Skin of body (tissue), 3 donors: ENCODE measurements at places on chromosomes 7 and 10.

DNA sequence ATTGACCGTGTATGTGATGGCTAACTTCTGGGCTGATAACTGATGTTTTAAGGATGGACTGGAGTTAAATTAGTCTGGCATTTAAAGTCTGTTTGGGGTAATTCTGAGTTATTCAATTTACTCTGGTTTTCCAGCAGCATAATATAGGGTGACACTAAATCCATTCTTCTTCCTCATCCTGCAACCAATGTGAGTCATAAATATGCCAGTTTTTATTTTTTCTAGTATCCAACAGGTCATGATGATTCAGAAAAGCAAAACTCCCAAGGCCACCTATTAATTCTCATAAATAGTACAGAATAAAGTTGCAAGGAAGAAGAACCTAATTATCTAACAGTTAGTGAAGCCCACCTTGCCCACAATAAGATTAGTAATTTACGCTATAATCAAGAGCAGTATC, 7.5 kb upstream of the EPHB6 start:
- DNase-seq: no peak

DNA sequence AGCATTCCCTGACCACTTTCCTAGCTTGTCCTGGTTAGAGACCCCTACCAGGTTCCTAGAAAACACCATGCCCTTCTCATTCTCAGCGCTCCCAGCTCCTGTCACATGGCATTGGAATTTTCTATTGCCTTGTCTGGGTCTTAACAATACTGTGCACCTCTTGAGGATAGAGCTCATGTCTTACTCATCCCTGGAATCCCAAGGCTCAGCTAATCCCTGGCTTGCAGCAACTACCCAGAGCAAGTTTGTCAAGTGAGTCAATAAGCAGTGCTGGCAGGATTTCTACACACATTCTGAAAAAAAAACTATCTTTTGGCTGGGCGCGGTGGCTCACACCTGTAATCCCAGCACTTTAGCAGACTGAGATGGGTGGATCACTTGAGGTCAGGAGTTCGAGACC, 11.7 kb upstream of the PRDX3 start:
- DNase-seq: no peak

GRCh38 chr7:79293655-79294142, 159.8 kb downstream of the MAGI2 start:
- DNase-seq: no peak

- DNase-seq: no peak
Measured at GRCh38 chr7:80053124-80053523, 81.5 kb upstream of the GNAI1 start.

GRCh38 chr7:13198727-13199126, 511.3 kb downstream of the ARL4A start:
- no peak for DNase-seq

DNA sequence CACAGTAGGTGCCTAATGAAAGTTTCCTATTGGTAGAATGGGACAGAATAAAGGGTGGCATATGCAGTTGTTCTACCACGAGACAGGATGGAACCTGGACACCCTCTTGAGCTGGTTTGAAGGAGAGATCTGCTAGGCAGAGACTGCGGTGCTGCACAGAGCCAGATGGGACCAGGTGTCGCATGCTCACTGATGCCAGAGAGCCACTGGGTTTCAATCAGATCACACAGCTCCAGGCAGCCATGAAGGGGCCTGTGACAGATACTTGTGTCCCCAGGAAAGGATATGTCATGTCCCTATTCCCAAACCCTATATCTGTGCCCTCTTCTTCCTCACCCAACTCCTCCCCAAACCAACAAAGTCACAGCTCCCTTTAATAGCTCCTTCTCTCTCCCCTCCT, 235.7 kb downstream of the PRPF18 start:
- no peak for DNase-seq

DNA sequence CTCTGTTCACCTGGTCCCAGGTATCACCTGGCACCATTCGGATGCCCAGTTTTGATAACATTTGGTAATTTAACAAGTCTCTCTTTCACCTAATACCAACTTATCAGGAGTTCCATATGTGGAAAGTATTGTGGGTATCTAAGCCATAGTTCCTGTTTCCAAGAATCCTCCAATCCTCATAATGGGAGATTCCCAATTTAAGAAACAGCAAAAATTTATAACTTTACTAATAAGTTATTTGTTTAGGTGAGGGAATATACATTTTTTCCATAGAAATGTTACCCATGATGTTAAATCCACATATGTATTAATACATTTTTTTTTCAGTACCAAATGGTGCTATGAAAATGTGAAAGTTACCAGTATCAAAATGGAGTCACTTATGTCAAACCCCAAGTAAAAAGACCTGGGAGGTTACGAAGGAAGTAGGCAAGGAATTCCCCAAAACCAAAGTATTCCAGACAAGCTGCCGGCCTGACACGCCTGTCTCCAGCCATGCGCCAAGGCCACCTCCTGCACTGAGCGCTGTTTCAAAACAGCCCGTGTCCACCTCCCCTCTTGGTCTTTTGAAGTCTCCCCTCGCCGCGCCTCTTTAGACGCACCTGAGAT, 44.8 kb downstream of the PRKCQ start:
- no peak for DNase-seq

DNA sequence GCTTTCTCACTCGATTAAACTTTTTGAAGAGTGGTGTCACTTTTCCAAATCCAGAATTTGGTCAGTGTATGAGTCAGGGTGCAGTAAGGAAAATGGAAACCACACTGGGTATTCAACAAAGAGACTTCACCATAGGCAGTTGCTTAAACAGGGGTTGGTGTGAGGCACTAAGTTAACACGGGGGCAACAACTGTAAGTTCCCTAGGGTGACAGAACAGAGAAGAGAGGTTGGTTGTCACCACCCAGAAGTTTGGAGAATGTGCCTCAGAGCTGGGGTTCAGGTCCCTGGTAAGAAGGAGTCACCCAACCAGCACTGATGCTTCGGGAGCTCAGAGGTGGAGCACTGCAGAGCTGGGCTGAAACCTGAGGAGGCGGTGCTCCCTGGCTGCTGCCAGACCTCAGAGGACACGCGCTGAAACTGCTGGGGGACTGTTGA, 170.4 kb downstream of the ARID5B start:
- DNase-seq: no peak

- DNase-seq: no peak
Measured at GRCh38 chr7:17786314-17786852, 153.9 kb downstream of the SNX13 start.

GRCh38 chr10:3502673-3503072, 282.3 kb downstream of the KLF6 start:
- DNase-seq: no peak

DNA sequence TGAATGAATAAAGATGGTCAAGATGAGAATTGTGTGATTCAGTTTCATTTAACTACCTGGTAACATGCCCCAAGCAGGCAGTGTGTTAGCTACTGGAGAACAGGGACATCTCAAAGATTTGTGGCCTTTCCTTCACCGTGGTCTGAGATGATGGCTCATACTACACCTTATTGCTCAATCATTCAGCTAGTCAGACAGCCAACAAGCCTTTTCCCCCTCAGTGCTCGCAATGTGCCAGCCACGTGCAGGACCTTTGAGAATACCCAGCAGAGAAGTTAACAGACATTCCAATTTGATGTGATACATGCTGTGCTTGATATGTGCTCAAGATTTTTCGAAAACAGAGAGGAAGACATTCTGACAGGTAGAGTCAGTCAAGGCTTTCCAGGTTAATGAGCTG, 562.8 kb downstream of the SUGCT start:
- no peak for DNase-seq

DNA sequence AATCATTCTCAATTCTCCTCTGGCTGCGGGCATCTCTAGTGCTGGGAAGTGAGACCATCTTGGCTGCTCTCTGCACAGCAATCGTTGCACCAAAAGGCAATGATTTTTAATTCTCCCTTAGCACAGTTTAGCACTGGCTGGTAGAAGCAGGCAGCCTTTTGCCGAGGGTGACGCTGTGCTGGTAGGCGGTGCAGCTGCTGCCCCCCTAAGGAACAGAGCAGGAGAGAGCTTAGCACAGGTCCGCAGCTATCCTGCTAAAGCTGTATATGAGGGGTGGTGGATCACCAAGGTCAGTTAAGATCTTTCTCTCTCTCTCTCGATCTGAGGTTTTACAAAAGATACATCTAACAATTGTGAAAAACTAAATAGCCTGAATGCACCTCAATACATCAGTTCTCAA, 390.1 kb downstream of the GATA3 start:
- no peak for DNase-seq

- no peak for DNase-seq
Measured at GRCh38 chr10:670990-671389, 18.5 kb downstream of the DIP2C start.

- DNase-seq: no peak
Measured at GRCh38 chr10:114151486-114151885, 22.5 kb downstream of the CCDC186 start.

DNA sequence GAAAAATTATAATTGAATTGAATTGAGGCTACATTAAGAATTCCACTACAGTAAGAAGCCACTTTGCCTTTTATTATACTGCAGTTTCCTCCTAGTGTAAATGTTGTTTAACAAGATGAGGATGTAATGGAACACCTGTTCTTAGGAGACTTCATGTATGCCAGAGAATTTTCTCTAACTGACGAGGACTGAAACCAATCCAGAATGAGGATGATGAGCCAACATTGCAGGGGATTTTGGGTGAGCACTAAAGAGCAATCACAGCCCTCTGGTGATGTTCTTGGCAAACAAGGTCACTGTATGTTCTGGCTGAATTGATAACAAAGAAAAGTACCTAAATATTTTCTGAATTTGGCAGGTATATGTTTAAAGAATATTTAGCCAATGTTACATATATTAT, 60.9 kb downstream of the RELN start:
- no peak for DNase-seq

DNA sequence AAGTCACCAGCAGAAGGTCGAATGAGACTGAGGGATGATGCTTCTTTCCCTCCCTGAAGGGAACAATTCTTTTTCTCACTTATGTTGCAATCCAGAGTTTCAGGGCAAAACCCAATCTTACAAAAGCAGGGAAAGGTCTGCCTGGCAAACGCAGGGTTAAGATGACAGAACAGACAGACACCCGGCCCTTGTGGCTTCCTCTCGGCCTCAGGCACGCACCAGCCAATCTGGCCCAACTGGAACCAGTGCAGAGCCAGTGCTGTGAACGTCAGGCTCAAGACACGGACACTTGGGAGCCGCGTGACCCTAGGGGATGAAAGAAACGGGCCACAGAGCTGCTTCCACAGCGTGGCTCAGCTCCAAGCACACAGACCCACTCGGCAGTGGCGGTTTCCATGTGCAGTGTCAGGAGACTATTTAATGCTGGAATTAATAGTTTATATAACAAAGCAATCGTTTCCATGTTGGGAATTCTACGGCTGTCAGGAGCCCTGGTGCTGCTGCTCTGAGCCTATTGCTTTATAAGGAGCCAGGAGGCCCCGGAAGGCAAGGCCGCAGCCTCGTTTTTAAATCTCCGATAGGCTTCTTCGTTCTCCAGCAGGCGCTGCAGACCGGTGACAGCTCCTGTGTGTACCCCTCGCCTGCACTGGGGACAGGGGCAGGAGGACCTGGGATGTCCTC, 198.4 kb downstream of the DIP2C start:
- no peak for DNase-seq

GRCh38 chr7:149209518-149210269, 14.3 kb downstream of the ZNF282 start:
- DNase-seq: no peak

- DNase-seq: no peak
Measured at GRCh38 chr7:152637920-152638580, 37.9 kb downstream of the XRCC2 start.

GRCh38 chr10:115214829-115215228, 121.7 kb downstream of the ATRNL1 start:
- DNase-seq: no peak

- no peak for DNase-seq
Measured at GRCh38 chr10:86649471-86650150, 4.7 kb upstream of the OPN4 start.

- no peak for DNase-seq
Measured at GRCh38 chr7:103811997-103812396, 177.5 kb downstream of the RELN start.

- DNase-seq: no peak
Measured at GRCh38 chr10:100607439-100607838, 71.7 kb downstream of the HIF1AN start.

DNA sequence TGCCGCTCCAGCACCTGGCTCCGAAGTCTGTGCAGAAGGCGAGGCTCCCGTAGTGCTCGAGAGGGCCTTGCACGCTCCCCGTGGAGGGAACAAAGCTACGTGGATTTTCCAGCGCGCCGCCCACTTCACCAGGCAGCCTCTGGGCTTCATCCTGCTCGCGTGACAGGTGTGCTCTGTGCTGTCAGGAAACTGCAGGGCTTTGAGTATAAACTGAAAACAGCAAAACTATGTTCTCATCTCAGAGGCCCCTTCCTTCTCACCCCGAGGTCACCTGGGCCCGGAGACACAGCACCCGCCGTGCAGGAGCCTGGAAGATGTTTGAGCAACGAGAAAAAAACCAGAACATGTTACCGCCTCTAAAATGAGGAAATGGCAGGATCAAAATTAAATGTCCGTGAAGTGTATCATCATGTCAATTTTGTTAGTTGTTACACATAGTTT, 17.6 kb upstream of the GPR146 start:
- no peak for DNase-seq

- peak; percentile 43 for DNase-seq
Measured at GRCh38 chr7:142248-142941, 50.0 kb upstream of the FAM20C start.

DNA sequence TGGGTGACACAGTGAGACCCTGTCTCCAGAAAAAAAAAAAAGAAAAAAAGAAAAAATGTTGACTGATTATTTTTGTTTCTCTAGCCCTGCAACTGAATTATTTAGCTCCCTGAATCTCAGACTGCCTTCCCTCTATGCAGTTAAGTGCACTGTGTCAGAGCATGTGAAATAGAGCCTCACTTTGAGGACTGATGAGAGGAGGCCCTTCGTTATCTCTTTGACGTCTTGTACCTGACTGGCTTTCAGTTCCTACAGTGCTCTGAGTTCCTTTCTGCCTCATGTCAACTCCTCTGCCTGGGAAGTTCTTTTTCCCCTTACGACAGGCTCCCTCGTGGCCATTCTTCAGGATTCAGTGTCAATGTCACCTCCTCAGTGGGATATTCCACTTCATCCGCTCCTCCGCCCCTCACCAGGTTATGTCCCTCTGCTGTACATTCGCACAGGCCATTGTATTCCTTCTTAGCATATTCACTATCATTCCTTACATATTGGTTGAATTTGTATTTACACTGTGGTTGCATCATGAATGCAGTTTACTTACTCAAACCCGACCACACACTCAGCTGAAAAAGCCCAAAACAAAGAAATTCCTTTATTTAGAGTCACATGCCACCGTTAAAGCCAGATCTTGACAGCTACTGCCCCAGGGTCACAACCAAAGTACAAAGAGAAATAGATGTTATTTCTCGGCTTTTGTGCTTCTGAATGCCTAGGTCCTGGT, 18.1 kb upstream of the CAMK2G start:
- no peak for DNase-seq
